ENCODE measurements at places on chromosomes 7 and 10.

DNA sequence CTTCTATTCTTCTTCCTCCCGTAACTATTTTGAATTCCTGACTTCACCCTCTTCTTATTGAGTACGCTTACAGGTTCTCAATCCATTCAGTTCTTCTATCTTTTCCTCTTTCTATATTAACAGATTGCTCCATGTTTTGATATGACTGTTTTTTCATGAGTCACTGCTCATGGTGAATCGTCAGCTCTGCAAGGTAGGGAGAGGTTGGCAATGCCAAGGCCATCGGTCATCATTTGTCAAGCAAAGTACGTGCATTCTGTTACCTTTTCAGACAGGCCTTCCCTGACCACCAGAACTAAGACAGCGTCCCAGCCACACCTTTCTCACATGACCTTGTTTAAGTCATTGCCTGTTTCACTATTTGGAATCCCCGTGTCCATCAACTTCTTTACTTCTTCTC is 1001.9 kb upstream of the SORCS1 start:
- DNase-seq = no peak

GRCh38 chr7:37756797-37757551 is 73.4 kb downstream of the GPR141 start:
- no peak for DNase-seq

DNA sequence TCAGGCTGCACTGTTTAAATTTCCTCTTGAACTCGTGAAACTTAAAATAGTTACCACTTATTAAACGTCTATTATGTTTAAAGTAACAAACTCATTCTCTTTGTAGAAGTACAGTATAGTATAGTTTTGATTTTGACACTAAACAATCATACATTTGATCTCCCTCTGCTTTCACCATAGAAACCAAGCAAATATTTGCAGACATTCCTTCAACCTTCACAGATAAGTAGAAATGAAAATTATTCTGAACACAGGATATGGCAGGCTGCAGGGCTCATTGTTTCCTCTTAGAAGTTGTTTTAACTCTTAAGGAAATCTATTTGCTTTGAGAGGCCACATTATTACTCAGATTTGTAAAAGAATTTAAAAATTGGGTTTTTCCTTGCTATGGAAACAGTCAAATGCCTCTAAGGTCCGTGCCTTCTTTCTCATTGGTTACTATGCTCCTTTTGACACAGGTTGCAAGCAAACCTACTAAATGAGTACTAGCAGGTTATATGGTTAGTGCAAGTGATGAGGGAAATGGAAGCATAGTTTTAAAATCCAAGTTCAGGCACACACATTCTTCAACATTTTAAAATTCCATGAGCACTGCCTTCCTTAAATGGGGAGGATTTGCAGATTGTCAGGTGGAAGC is 92.8 kb upstream of the FAM133B start:
- no peak for DNase-seq

DNA sequence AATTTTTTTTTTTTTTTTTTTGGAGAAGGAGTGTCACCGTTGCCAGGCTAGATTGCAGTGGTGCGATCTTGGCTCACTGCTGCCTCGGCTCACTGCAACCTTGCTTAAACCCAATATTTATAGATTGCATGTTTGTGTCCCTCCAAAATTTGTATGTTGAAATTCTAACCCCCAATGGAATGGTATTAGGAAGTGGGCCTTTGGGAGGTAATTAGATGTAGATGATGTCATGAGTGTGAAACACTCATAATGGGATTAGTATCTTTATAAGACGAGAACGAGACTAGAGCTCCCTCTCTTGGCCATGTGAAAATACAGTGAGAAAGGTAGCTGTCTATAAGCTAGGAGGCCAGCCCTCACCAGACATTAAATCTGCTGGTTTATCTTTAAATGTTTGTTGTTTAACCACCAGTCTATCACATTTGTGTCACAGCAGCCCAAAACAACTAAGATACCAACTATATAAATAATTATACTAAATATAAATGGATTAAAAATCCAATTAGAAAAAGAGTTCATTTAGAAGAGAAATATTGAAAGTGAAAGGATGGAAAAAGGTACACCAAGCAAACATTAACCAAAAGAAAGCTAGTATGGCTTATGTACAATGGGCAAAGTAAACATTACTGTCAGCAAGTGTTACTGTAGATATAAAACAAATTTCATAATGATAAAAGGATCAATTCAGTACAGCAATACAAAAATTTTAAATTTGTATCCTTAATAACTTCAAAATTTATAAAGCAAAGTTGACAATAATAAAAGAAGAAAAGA is 9.3 kb downstream of the TCAF1 start:
- DNase-seq = no peak

DNA sequence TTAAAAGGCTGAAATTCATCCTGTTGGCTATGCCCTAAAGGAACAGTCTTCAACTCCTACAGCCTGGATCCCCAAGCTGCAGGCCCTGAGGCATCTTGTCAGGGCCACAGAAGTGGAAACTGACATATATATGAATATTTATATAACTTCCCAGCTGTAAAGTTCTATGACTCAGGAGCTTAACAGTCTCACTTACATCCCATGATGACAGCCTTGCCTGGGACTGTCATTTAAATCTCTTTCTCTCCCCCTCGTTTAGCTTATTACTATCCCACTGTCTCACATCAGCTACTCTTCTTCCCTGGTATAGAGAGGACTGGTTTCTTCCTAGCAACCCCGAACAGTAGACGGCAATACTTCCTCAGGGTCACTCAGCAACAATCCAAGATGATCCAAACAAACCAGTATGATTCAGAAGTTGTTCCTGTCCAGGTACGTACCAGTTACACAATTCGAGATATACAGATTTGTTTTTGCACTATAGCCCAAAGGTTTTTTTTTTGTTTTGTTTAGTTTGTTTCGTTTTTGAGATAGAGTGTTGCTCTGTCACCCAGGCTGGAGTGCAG is 22.7 kb downstream of the KIAA1549 start:
- DNase-seq = peak; percentile 54

DNA sequence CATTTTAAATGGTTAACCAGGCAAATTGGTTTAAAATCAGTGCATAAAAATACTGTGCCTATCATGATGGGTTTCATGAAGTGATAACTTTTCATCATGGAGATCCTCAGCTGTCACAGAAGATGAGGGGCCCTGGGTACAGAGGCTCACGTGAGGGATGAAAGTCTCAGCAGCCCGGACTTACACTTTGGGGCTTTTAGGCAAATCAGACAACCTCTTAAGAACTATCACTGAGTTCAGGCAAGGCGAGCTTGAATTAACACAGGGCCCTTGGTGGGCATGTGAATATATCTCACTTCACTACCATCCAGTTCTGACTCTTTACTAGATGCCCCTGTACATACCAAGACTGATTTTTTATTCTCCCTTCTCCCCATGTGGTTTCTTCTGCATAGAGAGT is 19.6 kb downstream of the IKZF1 start:
- DNase-seq = no peak

- DNase-seq = no peak
Measured at GRCh38 chr7:26599982-26600381, 264.4 kb downstream of the SKAP2 start.
